Cardiac fibroblast (primary cell): ENCODE measurements at places on chromosomes 16 and 17.

- no peak for DNase-seq
Measured at GRCh38 chr16:85995541-85996423, 96.8 kb downstream of the IRF8 start.

DNA sequence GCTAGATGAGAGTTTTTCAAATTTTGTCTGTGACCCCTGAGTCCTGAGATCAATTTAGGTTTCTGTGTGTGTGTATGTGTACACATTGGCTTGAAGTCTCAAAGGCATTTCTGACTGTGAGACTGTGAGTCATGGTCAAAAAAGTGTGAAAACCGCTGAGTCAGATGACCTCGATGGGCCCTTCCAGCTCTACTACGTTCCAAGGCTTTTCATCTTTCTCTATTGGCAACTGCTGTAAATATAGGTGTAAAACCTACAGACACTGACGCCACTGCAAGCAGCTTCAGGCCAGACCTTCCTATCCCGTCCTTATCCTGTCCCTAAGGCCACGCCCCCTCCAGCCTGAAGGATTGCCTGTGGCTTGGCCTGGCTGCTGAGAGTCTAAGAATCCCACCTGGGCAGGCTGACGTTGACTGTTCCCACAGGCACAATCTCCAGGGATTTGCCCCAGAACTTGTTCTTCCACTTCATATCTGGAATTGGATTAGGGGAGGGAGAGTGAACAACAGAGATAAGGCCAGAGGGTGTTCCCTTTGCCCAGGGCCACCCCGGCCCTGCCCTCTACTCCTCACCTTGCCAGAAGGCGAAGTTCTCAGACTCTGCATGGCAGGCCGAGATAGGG lies 11.3 kb downstream of the OSBPL7 start:
- peak; percentile 92 for DNase-seq

DNA sequence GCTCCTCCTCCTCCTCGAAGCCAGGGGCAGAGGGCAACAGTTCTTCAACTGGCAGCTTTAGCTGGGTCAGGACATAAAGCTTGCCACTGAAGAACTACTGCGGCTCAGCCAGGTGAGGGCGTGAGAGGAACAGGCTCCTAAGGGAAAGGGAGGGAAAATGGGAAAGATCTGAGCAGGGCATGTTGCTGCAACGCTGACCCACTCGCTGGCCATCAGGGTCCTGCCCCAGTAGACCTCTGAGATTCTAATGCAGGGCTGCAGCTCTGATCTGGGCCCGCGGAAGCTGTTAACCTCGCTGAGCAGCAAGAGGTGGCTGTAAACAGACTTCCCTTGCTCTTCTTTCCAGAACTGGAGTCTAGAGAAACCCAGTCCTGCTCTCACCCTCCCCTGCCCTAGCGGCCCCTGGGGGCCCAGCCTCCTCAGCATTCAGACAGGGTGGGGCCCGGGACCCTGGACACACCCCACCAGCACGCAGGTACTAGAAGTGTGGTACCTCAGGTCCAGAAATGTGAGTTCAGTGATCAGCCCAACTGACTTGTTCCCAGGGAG lies 3.8 kb upstream of the TLCD2 start:
- DNase-seq = no peak

DNA sequence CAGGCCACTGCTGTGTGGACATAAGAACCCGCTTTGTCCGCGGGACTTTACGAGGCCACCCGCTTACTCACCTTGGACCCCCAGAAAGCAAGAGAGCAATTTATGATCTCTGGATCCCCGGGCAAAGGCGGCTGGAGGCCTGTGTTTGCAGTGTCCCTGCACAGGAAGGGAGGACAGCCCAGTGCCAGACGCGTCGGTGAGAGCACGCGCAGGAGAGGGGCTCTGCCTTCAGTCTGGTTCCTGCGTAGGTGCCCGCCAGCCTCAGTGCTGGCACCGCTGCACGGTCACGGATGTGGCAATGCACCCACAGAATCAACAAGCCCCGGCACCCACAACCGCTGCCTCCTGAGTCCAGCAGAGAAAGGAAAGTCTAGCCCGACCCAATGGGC lies 248.4 kb downstream of the C16orf95 start:
- DNase-seq = no peak

DNA sequence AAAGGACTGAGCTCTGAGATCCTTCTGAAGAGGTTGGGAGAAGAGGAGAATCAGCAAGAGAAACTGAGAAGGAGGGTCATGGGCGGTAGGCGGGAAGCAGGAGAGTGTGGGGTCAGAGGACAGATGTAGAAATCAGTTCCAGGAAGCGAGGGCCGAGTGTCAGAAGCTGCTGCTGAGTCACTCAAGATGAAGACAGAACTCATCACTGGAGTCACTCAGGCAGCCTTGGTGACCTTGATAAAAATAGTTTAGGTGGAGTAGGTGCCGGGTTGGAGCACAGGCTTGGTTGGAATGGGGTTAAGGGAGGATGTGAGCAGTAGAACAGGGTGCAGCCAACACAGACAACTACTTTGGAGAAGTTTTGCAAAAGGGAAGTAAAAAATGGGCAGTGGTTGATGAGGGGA lies 6.1 kb upstream of the ITGAM start:
- no peak for DNase-seq

DNA sequence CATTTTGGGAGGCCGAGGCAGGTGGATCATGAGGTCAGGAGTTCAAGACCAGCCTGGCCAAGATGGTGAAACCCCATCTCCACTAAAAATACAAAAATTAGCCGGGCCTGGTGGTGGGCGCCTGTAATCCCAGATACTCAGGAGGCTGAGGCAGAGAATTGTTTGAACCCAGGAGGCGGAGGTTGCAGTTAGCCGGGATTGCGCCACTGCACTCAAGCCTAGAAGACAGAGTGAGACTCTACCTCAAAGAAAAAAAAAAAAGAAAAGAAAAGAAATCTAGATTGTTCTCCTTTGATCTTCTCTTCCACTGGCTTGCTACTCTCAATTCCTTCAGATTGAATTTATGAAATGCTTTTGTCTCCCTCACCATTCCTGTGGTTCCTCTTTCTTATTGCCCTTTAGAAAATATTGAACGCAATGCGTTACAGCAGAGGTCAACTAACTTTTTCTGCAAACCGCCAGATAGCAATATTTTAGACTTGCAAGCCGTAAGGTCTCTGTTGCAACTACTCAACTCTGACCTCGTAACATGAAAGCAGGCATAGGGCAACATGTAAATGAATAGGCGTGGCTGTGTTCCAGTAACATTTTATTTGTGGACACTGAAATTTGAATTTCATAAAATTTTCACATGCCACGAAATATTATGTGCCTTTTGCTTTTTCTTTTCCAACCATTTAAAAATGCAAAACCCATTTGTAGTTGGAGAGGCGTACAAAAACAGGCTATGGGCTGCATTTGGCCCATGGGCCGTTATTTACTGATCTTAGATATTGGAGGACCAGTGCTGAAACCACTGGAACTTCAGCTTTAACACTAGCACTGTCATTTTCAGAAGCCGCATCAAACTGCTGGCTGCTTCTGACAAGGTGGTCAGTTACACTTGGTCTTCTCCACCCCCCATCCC lies 24.8 kb downstream of the PITPNC1 start:
- no peak for DNase-seq

- no peak for DNase-seq
Measured at GRCh38 chr17:56599088-56599487, 5.6 kb downstream of the NOG start.

DNA sequence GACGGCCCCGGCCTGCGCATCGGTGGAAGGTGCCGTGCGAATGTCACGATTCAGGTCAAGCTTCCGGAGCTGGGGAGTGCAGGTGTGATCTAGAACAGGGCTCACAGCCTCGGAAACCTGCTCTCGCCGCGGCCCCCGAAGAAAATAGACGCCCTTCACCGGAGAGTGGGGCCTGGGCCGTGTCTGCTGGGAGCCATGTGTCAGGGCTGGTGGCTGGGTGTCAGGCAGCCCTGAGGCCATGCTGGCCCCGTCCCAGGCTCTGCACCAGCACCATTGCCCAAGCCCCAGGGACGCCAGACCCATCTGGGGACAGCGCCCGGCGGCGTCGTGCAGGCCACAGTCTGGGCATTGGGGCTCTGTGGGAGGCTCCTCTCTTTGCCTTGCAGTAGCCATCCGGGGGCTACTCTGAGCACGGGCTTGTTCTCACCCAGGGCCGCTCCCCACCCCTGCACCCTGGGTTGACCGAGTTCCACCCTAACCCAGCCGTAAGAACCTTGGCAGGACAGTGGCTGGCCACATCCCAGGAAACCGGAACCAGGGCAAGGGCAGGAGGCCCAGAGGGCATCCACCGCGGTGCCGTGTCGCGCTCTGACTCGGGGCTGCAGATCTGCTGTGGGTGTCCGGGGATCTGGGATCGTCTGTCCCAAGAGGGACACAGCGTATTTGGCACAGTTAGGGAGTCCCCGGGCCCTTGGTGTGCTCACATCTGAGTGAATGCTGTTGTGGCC lies 5.3 kb upstream of the NUDT16L1 start:
- DNase-seq = no peak

- peak; percentile 51 for DNase-seq
Measured at GRCh38 chr17:65064452-65065019, 8.0 kb upstream of the GNA13 start.

DNA sequence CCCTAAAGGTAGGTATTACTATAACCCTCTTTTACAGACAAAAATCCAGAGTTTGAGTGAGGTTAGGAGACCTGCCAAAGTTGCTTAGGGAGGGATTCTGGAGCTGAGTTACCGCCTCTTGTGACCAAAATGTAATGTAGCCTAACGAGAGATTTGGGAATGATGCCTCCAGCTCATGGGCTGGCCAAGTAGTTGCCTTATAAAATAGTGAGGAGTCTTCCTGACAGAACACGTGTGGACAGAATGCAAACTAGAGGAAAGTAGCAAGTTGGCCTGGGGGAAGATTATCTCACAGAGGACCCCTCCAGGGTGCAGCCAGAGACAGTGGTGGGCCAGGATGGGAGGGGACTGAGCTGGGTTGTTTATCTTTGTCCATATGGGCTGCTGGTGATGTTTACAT lies 543.7 kb upstream of the CDH11 start:
- DNase-seq = no peak

DNA sequence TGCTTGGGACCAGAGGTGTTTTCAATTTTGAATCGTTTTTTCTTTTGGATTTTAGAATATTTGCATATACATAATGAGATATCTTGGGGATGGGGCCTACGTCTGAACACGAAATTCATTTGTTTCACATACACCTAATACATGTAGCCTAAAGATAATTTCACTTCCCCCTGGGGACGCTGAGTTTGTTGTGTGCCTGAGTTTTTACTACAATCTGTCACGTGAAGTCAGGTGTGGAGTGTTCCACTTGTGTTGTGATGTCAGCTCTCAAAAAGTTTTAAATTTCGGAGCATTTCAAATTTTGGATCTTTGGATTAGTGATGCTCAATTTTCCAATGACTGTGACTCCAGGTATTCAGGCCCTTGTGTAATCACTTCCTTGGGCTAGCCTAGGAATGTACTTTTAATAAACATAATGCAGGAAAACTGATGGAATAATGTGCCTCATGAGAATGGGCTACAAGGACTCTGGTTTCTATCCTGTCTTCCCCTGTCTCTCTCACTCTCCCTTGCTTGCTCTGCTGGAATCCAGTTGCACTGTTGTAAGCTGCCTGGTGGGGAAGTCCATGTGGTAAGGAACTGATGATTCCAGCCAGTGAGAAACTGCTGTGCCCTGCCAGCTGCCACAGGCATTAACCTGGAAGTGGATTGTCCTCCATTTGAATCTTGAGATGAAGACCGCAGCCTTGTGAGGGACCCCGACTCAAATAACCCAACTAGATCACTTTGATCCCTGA lies 403.8 kb downstream of the SHISA9 start:
- no peak for DNase-seq

DNA sequence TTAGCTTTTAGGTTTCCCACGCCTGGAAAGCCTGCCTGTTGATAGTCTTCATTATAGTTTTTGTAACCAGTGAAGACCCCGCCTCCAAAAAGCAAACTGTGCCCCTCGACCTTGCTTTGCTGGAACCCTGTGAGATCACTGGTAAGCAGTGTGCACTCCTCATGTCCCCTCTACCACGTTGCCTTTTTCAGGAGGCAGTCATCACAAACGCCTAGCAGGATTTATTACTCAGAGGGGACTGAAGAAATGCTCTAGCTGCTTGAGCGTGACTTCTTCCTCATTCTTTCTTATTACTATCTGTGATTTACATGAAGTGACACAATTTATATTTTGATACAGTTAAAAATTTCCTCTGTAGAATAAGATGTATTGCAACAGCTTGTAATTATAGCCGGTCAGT lies 6.5 kb upstream of the KRTAP3-1 start:
- DNase-seq = no peak

GRCh38 chr17:15265131-15265530 lies at the start of gene PMP22:
Gene PMP22 (minus strand): TSS chr17:15265326. CDS start chr17:15260727, 4,599 bp downstream.
- peak; percentile 54 for DNase-seq

- DNase-seq = no peak
Measured at GRCh38 chr17:17892009-17892408, 55.2 kb upstream of the SREBF1 start.

DNA sequence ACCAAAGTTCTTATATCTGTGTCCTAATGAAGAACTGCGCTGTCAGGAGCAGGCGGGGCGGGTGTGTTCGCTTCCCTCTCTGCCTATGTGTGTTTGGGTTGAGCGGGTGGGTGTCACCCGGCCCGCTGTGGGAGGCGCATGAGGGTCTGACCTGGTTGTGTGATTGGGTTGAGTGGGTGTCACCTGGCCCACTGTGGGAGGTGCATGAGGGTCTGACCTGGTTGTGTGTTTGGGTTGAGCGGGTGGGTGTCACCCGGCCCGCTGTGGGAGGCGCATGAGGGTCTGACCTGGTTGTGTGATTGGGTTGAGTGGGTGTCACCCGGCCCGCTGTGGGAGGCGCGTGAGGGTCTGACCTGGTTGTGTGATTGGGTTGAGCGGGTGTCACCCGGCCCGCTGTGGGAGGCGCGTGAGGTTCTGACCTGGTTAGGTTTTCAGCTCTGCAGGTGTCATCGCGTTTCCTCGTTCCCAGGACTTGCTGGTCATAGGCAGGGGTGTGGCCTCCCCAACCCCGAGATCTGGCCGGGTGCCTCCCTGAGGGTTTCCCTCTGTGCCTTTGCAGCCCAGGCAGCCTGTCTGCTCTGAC lies 69.6 kb upstream of the ZNF750 start:
- no peak for DNase-seq

- DNase-seq = no peak
Measured at GRCh38 chr16:14097182-14097959, 26.3 kb downstream of the MRTFB start.

- DNase-seq = no peak
Measured at GRCh38 chr17:37826497-37827430, 81.9 kb upstream of the HNF1B start.

DNA sequence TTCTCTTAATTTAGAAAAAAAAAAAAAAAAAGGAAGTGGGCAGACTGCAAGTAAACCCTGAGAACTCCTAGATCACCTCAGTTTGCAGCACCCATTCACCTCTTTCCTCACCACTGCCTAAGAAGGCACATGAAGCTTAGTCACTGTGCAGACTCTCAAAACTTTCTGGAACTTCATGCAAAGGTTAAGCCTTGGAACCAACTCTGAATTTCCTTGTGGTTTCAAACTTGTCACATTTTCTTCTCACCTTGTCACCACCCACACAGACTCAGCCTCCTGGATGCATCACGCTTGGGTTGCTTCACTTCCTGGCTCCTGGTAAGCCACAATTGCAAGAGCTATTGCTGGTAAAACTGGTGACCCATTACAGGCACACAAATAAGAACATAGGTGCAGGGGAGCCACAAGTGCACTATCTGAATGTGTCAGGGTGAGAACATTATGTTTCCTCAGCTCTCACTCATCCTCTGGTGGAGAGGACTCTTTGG lies 15.0 kb upstream of the CPD start:
- DNase-seq = peak; percentile 88

- peak; percentile 48 for DNase-seq
Measured at GRCh38 chr17:61157246-61157886, 242.3 kb upstream of the TBX2 start.
